ENCODE measurements at places on chromosomes 3 and 15.
A peak's percentile ranks its signal among the peaks of the same experiment; 100 is the strongest.

GRCh38 chr3:60669636-60670035, 581.6 kb downstream of the FHIT start:
- DNase-seq, result no peak

- DNase-seq, result no peak
Observed at GRCh38 chr3:38583688-38584087, 65.8 kb downstream of the SCN5A start.

DNA sequence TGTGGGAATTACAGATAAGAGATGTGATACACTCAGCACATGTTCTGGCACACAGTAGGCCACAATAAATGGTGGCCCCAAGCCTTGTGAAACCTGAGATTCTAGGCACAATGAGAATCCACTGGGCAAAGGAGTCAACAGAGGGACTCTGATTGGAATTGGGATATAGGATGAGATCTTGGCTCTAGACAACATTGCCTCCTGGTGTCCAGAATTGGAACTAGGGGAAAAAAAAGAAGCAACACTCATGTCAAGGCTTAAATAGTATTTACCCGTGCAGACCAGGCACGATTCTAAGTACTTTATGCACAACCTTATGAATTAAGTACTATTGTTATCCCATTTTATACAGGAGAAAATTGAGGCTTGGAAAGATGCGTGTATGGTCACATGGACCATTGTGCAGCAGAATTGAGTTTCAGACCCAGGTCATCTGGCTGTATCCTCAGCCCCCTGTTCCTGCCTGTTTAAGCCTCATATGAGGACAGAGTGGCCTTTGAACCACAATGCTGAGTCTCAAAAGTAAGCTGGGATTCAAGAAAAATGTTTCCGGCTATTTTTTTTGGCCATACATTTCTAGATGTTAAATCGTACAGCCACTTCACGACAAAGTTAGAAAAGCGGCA, 124.8 kb downstream of the SV2B start:
- peak; percentile 41 for DNase-seq

DNA sequence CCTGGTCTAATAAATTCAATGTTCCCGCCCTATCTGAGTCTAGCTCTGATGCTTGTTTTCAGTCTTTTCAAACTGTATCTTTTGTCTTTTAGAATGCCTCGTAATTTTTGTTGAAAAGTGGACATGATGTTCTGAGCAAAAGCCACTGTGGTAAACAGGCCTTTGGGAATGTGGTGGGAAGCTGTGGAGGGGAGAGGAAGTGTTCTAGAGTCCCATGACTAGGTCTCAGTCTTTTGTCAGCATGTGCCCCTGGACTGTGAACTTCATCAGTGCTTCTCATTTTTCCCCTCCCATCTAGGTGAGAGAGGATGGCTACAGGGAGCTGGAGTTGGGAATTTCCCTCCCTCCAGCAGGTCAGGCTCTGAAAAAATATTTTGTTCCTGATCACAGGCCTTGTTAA, 33.7 kb downstream of the SUSD5 start:
- DNase-seq, result no peak

GRCh38 chr3:13282986-13283876, 136.9 kb downstream of the NUP210 start:
- no peak for DNase-seq

DNA sequence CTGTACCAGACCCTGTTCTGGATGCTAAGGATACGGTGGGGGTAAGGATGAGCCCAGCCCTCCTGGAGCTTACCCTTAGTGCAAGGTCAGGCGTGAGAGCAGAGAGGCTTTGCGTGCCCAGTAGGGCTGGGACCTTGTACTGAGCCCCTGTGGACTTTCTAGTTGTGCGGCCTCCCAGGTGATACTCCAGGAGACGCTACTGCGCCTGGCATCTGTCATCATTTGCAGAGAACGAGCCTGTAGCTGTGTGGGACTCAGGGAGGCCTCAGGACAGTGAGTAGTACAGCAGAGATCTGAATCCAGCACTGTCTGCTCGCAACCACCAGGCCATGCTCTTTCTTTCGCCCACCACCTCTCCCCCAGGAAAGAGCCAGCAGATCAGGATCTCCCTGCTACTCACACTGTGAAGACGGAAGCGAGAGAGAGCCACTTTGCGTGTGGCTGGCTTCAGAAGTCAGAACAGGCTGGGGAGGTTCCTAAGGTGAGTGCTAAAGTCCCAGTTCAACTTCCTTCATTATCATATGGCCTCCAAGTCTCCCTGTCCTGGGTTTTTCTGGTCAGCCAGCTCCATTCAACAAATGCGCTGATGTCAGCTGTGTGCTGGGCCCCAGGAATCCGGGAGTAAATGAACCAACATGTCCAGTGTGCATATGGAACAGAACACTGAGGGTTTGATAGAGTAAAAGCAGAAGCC, 38.2 kb upstream of the ITGA11 start:
- no peak for DNase-seq

DNA sequence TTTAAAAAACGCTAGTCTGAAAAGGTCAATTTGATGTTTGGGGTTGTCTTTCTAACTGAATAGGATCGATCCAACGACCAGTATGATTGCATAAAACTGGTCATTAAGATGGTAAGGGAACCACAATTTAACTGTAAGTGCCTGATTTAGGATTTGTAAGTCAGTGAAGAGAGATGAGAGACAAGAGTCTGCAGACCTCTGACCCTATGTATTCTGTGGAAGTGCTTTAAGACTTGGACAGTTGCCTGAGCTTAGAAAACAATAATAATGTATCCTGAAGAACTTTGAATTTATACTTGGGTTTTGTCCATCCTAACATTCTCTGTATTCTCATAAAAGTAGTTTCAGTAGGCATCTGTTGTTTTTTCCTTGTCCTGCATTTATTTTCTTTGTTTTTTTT, 221.4 kb upstream of the SUCLG2 start:
- DNase-seq, result no peak

DNA sequence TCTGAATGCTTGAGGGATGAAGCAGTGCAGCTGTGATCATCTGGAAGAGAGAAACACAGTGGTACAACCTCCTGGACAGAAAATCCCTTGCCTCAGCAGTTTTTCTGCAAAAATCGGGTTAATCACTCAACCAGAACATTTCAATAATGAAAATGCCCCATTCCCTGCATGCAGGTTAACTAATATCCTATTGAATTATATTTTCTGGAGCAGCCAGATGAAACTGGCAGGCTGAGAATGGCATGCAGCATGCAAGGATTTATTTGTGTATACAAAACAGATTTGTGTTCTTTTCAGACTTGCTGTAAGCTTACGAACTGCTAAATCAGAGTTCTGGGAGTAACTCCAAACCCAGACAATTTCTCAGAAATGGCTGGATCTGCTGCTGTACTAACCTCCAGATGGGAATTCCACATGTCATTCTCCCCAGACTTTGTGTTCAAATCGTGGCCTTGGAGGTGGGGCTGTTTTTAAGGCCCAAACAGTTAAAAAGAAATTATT, 39.1 kb downstream of the SLC9A9 start:
- DNase-seq, result peak; percentile 31

DNA sequence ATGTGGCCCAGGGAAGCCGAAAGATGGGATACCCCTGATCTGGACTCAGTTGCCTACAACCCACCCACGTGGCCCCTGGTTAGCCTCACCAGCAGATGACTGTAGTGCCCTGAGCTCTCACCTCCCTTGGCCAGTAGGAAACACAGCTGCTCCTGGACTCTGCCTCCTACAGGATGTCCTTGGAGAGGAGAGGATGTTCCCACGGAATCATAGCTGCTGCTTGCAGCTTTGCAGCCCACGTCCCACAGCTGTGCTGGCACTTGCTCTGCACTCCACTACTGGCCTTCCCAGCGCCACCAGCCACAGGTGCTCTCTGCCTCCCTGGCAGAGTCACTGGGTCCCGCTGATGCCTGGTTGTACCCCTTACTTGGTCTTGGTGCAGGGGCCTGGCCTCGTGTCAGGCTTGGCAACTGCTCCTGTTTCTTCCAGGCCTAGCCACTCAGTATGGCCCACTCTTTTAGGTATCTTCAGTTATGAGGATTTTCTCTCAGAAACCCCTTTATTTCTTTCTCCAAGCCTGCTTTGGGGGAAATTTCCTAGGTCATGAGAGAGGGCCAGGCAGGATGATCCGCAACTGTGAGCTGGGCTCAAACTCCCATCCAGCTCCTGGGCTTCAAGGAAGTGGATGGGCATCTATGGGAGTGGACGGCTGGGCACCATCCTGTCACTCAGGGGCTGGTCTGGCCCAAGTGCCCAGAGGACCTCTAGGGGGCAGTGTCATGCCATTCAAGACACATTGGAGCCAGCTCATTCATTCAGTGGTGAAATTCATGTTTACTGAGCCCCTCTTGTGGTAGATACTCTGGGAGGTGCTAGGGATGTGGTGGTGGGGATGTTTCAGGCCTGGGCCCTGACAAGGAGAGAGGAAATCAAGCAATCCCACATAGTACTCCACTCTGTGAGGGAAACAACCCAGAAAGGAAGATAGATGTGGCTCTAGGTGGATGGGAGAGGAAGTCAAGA, 16.2 kb upstream of the VILL start:
- peak; percentile 78 for DNase-seq

- no peak for DNase-seq
Observed at GRCh38 chr3:70137366-70137765, 137.8 kb downstream of the SAMMSON start.

All from globus pallidus (tissue), 1 donor.